ENCODE measurements at places on chromosomes 4 and X.

GRCh38 chrX:51158231-51158630 is 174.4 kb upstream of the NUDT10 start:
- DNase-seq = no peak

DNA sequence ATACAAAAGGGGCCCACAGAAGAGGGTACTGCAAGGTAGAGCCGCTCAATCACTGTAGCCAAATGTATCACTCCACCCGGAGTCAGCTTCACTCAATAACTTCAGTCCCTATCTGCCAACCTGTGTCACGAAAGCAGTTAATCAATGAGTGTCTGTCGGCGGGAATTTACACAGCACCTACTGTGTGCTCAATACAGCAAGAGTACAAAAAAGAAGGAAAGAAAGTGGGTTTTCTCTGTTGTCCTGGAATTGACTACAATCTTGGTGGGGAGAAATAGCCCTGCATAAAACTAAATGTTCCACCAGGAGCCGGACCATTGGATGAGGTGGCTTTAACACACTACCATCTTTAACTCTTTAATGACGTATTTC is 780 bp upstream of the NKRF start:
- DNase-seq = no peak

GRCh38 chr4:139655116-139655515 is 10.5 kb upstream of the MGST2 start:
- no peak for DNase-seq

DNA sequence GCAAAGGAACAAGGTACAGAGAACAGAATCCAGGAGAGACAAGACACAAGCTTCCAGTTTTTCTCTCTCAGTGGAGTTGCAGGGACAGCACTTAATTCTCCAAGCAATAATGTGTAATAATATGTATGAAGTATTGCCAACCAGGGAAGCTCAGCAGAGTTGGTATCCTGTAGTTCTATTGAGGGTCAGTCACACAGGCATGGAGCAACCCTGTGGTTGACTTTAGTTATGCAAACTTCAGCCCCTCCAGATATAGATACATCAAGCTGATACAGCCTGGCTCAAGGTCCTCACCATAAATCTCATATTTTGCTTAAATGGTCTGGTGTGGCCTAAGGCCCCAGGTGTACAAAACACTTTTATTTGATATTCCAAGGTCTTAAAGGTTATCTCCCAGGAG is 248.6 kb upstream of the EPHA5 start:
- DNase-seq = no peak

DNA sequence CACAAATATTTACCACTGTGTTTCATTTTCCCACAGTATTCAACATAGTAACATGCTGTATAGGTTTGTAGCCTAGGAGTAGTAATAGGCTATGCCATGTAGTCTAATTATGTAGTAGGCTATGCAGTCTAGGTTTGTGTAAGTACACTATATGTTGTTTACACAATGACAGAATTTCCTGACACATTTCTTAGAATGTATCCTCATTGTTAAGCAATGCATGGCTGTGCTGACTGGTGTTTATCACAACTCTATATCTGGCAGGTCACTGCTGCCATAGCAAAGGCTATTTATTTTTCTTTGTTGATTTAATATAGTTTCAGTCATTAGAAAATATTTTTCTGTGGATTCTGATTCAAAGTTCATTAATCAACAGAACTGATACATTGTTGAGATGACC is 108.3 kb upstream of the TEX13A start:
- DNase-seq = no peak

DNA sequence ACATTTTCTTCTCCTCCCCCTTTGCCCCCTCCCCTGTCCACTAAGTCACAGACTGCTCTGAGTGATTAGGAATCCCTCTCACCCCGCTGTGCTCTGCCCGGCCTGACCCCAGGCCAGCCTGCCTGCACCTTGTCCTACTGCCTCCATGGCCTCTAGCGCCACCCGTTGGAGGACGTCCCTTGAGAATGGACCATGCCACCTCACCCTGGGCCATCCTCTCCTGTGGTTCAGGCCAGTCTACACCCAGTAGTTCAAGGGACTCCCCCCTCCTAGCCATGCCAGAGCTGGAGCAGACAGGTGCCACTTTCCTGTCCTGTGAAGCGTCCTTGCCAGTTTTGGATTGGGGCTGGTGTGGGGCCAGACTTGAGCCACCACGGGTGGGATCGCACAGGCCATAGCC is 9.7 kb upstream of the IRAK1 start:
- no peak for DNase-seq

DNA sequence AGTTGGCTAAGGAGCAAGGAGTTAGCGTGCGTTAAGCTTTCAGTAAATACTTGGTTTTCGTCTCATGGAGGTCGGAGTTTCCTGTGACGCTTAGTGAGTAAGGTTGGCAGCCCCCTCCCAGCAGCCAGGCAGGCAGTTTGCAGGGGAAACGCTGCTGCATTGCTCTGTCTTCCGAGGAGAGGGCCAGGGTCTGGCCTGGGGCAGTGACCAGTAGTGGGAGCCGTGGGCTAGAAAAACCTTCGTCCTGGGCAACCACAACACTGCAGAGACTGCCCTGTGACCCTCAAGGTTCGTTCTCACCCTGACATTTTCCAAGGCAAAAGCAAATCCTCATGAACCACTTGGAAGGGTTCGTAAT is 432 bp downstream of the TMEM175 start:
- no peak for DNase-seq

DNA sequence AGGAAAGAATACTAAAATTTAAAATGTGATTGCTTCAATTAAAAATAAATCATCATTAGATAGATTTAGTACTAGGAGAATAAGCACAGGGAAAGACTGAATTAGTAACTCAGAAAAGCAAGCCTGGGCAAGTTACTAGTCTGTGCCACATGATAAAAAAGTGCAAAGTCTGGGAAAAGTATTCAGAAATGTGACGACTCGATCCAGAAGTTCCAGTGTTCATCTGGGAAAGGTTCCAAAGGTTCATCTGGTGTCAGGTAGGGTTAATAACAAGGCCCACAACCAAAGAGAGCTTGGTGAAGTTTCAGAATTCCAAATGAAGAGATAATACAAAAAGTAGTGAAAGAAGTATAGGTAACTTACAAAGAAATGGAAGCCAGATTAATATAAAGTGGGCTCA is 78.3 kb upstream of the ARSJ start:
- DNase-seq = no peak

- no peak for DNase-seq
Observed at GRCh38 chr4:153260553-153261300, 56.5 kb downstream of the TRIM2 start.

DNA sequence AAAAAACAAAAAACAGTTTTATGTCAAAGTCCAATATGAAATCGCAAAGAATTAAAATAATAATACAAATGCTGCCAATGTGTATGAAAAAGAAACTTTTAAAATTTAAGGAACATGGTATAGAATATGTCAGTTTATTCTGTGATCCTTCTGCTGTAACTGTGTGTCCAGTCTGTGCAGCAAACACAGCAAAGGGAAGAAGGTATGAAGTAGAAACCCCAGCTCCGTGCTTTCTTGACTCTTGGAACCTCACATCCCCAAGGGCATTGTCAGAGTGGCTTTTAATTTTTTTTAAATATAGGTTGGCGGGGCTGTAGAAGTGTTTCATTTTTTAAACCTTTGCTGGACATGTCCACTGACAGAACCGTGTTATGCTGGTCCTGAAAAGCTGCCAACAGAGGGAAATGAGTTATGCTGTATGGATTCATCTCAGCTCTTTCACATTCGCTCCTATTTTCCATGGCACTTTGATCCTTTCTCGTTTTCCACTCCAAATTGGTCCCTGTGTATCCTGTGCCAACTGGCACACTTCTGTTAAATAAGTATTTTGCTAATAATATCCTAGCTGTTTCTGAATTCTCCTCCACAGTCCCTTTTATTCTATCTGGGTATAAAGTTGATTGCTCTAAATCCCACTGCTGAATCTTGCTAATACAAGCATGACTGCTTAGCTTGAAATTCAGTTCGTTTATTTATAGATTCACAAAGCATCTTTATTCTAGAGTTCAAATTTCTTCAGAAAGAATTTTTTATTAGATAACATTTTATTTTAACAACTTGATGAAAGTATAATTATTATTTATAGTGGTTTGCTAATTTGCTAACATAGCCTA is 127.0 kb upstream of the DDIT4L start:
- DNase-seq = no peak

DNA sequence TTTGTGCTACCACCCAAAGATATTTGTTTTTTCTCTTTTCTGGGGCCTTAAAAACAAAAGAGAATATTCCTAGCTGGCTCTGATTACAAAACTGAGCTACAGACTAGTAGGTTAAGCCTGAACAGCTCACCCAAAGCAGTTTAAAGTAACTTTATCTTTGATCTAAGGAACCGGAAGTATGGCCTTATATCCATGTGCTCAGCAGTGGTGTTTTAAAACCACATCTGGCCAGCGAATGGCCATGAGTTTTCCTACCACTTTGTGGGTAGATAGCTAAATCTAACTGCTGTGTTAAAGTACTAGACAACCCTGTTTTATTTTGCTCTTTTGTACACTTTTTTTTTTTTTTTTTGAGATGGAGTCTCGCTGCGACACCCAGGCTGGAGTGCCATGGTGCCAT is 24.6 kb downstream of the ADGRG4 start:
- no peak for DNase-seq

DNA sequence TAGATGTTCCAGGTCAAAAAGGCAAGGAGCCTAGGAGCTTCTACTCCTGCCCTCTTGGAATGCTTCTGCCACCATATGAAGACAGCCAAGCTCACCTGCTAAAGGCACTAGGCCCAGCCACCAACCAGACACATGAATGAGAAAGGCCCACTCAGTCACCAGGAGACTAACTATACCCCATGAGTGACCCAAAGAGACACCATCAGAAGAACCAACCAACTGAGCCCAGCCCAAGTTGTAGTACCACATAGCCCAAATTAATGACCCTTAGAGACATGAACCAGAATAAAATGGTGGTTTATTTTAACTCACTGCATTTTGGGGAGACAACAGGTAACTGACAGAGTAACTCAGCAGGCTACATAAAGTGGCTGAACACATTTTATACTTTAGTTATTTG is 22.9 kb upstream of the CXCL3 start:
- no peak for DNase-seq

- no peak for DNase-seq
Observed at GRCh38 chr4:122772986-122773385, 40.5 kb downstream of the BBS12 start.

DNA sequence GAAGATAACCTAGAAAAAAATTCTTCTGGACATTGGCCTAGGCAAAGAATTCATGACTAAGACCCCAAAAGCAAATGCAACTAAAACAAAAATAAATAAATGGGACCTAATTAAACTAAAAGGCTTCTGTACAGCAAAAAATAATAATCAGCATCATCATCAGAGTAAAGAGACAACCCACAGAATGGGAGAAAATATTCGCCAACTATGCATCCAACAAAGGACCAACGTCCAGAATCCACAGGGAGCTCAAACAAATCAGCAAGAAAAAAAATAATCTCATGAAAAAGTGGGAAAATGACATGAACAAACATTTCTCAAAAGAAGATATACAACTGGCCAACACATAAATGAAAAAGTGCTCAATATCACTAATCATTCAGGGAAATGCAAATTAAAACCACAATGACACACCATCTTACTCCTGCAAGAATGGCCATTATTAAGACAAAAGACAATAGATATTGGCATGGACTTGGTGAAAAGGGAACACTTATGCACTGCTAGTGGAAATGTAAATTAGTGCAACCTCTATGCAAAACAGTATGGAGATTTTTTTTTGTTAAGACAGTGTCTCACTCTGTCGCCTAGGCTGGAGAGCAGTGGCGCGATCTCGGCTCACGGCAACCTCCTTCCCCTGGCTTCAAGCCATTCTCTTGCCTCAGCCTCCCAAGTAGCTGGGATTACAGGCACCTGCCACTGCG is 29.9 kb downstream of the ELF2 start:
- no peak for DNase-seq

GRCh38 chrX:153947009-153947769 is 2.7 kb upstream of the RENBP start:
- DNase-seq = peak; percentile 93

DNA sequence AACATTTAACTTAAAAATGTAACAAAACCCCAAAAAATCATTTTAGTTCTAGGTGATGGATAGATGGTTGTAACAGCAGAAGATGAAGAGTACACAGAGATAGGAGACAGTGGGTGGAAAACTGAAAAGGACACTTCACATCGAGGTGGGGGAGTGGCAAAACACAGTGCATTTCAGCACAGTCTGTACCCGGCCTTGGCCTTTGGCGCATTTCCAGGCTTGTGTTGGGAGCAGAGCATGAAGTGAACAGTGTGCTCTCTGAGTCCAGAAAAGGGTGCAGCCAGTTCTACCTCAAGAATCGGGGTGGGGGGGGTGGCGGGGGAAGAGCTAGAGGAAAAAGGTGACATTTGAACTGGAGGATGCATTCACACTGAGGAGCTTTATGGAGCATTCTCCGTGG is 4.3 kb downstream of the TSPYL2 start:
- DNase-seq = no peak

DNA sequence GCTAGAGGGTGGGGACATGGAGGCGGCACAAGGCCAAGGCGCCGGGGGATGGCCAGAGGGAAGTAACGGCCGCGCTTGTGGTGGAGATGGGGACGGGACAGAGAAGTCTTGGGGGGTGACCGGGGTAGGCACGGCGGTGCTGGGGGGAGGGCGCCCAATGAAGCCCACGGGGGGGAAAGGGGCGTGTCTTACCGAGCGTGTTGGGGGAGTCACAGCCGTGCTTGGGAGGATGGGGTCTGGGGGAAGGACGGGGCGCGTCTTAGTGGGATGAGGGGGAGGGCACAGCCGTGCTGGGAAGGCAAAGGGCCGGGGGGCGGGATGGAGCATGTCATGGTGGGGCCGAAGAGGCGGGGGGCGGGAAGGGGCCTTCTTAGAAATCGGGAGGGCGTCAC is 952 bp downstream of the ARSD start:
- no peak for DNase-seq

DNA sequence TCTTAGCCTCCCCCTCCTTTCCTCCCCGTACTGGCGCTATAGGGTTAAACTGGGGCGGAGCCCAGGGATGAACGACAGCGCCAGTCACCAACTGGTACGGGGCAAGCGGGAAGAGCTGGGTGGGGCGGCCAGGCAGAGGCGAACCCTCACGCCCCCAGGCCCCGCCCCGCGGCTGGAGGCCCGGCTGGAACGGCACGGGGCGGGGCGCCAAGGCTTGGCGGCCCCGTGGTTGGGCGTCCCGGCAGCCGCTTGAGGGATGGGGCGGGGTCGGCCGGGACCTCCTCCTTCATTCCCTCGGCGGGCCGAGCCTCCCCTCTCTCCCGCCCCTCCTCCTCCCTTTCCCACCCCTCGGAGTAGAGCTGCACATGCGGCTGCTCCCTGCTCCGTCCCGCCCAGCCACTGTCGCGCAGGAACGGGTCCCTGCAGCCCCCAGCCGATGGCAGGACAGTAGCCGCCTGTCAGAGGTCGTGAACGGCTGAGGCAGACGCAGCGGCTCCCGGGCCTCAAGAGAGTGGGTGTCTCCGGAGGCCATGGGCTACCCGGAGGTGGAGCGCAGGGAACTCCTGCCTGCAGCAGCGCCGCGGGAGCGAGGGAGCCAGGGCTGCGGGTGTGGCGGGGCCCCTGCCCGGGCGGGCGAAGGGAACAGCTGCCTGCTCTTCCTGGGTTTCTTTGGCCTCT is at the start of gene EDA:
EDA (plus strand) TSS at position 335 of the 678 bp plus-strand sequence.
- peak; percentile 10 for DNase-seq
